ENCODE measurements at places on chromosomes 2 and 18. TPM values are rescaled to one million over a fixed set of nuclear protein-coding genes. Genes with fewer than 3 reads are reported as not detected.
A peak's percentile ranks its signal among the peaks of the same experiment; 100 is the strongest.

DNA sequence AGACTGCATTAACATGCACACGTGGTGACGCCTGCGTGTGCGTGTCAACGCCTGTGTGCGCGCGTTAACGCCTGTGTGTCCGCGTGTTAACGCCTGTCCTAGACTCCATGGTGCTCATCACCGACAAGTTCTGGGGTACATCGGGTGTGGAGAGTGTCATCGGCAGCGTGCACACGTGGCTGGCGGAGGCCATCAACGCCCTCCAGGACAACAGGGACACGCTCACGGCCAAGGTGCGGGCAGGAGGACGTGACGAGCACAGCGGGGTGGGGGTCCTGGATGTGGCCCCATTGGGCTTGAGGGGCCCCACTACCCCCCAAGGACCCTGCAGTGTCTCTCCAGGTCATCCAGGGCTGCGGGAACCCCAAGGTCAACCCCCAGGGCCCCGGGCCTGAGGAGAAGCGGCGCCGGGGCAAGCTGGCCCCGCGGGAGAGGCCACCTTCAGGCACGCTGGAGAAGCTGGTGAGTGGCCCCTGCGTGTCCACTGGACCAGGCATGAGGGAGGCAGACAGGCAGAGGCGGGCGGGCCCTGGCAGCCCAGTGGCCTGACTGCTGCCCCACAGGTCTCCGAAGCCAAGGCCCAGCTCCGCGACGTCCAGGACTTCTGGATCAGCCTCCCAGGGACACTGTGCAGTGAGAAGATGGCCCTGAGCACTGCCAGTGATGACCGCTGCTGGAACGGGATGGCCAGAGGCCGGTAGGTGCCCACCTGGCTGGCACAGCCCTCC is 29.2 kb downstream of the GPC1 start:
- no peak overlapping the region for H3K27ac ChIP-seq
- DNase-seq, result peak; percentile 34
- H3K4me1 ChIP-seq, result no peaks in the 10 kb centered on the region
- no peaks in the 10 kb centered on the region for H3K27me3 ChIP-seq
- H3K4me3 ChIP-seq, result no peak overlapping the region
- no peaks in the 10 kb centered on the region for H3K36me3 ChIP-seq

Gene PSMG2
- 98.2 TPM for total RNA-seq

GRCh38 chr2:42342061-42342794 is 18.8 kb downstream of the COX7A2L start:
- H3K36me3 ChIP-seq, result peaks cover 53% of the 10 kb centered on the region
- H3K4me3 ChIP-seq, result no peak overlapping the region
- peak overlapping the region; percentile 52 for H3K27ac ChIP-seq
- DNase-seq, result no peak

DNA sequence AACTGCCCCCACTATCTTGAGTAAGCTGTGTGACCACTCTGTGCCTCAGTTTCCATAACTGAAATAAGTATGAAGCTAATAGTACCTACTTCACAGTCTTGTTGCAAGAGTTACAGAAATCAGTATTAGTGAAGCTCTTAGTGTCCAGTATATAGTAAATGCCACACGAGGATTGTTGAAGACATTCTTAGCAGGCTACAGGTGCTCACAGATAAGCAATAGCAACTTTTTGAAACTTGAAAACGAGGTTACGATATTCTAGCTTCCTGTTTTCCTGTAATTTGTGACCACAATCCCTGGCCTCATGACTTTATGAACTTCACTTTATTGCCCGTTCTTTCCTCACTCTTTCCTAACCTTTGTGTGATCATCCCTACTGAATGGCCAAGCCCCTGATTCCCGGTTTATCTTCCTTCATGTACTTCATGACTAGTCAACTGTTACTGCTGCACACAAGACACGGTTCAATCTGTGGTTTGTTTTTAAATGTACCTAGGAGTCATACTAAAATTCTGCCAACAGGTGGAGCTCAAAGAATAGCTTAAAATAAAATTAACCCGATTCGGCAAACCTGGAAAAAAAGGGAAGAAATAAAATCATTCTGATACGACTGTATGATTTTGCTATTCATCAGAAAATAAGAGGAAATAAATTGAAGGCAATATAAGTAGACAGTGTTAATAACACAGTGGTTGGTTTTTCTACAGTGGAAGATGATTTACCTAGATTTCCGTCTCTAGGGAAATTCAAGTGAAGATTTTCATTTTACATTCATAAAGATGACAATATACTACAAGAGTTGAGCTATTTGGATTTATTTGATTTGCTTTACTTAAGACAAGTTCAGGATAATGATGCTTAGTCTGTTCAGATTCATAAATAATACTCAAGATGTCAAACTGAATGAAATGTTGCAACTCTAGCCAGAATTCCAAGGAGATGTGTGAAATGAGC is 38.1 kb upstream of the STAT1 start:
- H3K4me1 ChIP-seq, result peaks cover 18% of the 10 kb centered on the region
- no peaks in the 10 kb centered on the region for H3K27me3 ChIP-seq
- DNase-seq, result no peak
- no peak overlapping the region for H3K27ac ChIP-seq
- H3K36me3 ChIP-seq, result peaks cover 31% of the 10 kb centered on the region

Gene CIAO1
- 67.0 TPM for total RNA-seq

Gene SERPINB4
- not detected for total RNA-seq

DNA sequence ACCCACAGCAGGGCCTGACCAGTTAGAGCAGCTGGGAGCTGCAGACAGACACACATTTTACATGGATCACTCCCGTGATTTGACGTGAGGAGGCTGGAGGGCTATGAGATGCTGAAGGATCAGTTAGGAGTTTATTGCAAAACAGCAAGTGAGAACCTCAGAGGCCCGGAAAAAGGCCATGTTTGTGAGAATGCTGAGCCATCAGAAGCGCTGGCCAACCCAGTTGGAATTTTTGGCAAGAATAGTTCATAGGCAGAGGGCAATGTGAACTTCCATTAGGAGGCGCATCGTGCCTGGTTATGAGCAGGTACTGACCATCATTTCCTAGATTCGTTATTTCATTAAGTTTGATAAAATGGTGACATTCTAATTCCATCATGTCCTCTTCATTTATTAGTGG is 23.3 kb upstream of the LMAN1 start:
- no peaks in the 10 kb centered on the region for H3K4me1 ChIP-seq
- no peaks in the 10 kb centered on the region for H3K36me3 ChIP-seq
- DNase-seq, result no peak
- peaks cover 21% of the 10 kb centered on the region for H3K27me3 ChIP-seq

DNA sequence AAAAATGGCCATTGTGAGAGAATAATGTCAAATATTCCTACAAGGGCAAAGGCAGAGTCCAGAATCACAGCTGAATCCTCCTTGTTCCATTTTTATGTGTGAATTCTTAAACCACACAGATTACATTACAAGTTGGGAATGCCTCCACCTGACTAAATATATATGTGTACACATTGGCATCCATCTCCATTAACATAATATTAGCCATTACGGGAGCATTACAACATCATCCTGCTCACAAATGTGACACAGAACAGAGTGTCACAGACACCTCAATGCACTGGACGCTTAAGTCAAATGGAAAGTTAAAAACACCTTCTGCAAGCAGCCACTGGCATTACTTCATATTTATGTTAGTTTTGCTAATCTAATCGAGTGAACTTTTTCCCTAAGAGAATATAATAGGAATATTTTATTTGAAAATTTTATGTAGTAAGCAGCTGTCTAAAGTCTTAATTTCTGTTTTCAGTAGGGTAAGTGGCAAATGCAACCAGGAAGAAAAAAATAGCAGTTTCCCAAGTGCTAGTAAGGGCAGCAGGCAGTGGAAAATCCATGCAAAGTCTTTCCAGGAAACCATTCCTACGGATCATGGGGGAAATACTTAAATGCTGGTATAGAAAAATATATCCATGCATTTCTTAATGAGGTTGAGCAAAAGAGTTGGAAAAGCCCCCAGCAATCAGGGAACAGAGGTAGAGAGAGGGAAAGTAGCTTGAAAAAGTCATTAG is 255.6 kb downstream of the OSR1 start:
- no peaks in the 10 kb centered on the region for H3K36me3 ChIP-seq
- DNase-seq, result no peak
- H3K27ac ChIP-seq, result no peak overlapping the region
- H3K27me3 ChIP-seq, result no peaks in the 10 kb centered on the region

DNA sequence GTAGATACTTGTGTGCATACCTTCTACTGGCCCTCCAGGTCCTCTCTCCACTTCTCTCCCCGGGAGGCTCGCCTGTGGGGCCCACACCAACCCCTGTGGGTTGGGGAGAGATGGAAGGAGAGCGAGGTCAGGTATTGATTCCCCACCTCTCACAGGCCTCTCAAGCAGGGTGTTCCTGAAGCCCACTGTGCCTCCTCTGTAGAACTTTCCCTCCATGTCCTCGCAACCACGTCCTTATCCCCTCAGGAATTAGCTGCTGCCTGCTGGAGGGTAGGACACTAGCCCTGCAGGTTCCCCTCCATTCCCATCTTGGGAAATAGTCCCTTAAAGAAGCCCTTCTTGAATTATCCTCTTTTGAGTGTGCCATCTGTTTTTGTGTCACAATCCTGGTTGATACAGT is 38.9 kb upstream of the KLF11 start:
- peaks cover 28% of the 10 kb centered on the region for H3K27me3 ChIP-seq
- H3K4me3 ChIP-seq, result no peak overlapping the region
- H3K4me1 ChIP-seq, result peaks cover 2% of the 10 kb centered on the region
- DNase-seq, result no peak
- no peaks in the 10 kb centered on the region for H3K36me3 ChIP-seq
- H3K27ac ChIP-seq, result no peak overlapping the region

DNA sequence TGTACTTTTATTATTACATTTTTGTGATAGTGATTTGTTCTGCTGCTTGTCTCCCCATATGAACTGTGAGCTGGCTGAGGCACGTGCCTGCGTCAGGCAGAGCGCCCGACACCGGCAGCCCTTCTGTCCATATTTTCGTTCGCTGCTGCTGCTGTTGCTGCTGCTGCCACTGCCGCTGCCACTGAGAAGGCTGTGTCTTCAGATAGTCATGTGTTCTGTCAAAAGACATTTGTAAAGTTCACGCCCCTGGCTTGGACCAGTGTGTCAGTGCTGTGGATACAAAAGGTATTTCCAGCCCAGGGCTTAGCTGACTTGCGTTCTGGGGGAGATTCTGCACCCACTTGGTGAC is 47.0 kb downstream of the TWIST2 start:
- H3K36me3 ChIP-seq, result no peaks in the 10 kb centered on the region
- no peak overlapping the region for H3K4me3 ChIP-seq
- no peak overlapping the region for H3K27ac ChIP-seq
- no peak for DNase-seq
- no peaks in the 10 kb centered on the region for H3K27me3 ChIP-seq

DNA sequence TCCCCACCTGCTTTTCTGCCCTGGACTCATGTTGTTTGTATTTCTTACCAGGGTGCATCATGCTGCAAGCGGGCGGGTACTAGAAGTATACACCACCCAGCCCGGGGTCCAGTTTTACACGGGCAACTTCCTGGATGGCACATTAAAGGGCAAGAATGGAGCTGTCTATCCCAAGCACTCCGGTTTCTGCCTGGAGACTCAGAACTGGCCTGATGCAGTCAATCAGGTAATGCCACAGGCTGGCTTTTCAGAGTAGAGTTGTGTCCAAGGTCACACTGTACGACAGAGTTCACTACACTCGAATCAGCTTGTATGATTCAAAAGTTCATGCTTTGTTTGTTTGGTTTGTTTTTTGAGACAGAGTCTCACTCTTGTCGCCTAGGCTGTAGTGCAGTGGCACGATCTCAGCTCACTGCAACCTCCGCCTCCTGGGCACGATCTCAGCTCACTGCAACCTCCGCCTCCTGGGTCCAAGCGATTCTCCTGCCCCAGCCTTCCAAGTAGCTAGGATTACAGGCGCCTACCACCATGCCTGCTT is 19.4 kb downstream of the SRSF7 start:
- no peak for DNase-seq
- no peaks in the 10 kb centered on the region for H3K4me1 ChIP-seq
- no peak overlapping the region for H3K4me3 ChIP-seq

DNA sequence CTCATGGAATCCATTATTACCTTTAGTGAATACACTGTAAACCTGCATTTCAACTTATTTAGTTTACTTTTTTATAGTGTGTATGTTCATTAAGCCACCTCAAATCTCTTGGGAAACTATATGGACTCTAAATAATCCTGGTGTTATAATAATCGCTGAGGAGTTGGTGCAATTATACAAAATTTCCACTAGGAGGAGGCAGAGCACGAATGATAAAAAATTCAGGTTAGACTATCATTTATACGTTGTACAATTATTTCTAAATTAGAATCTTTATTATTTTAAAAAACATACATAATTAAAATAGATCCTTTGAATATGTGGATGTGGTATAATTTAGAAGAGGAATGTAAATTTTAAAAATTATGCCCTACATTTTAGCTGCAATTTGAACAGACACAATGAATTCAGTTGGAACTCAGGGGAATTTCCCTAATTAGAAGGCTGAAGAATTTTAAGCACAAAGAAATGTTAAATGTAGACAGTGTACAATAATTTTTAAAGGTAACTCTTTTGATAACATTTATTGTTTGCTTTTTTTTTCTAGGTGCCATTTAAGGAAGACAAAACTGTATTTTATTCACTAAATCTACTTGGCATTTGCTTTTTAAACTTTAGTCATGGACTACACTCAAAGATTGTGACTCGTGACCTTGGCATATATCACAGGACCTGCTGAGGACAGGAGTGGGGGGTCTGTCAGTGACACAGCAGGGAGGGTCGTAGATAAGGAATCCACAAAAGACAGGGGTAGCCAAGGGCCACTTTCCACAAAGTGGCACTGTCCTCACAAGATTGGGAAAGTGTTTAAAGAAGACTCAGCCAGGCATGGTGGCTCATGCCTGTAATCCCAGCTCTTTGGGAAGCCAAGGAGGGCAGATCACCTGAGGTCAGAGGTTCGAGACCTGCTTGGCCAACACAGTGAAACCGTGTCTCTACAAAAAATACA is 45.5 kb downstream of the RAB12 start:
- no peaks in the 10 kb centered on the region for H3K4me1 ChIP-seq
- no peak overlapping the region for H3K4me3 ChIP-seq
- no peak for DNase-seq
- peaks cover 30% of the 10 kb centered on the region for H3K27me3 ChIP-seq
- H3K36me3 ChIP-seq, result no peaks in the 10 kb centered on the region
- H3K27ac ChIP-seq, result no peak overlapping the region

Gene ITGB6
- not detected for total RNA-seq

Gene SNTG2
- total RNA-seq, result 0.37 TPM

GRCh38 chr2:240454106-240454901 is 18.8 kb downstream of the GPC1 start:
- H3K4me1 ChIP-seq, result peaks cover 2% of the 10 kb centered on the region
- H3K4me3 ChIP-seq, result no peak overlapping the region
- no peak overlapping the region for H3K27ac ChIP-seq
- no peaks in the 10 kb centered on the region for H3K36me3 ChIP-seq
- peaks cover 46% of the 10 kb centered on the region for H3K27me3 ChIP-seq

Gene SMPD4
- total RNA-seq, result 79.8 TPM

Gene TCF23
- not detected for total RNA-seq

- no peak overlapping the region for H3K27ac ChIP-seq
- no peak for DNase-seq
- peaks cover 44% of the 10 kb centered on the region for H3K27me3 ChIP-seq
- H3K4me3 ChIP-seq, result no peak overlapping the region
- peaks cover 9% of the 10 kb centered on the region for H3K4me1 ChIP-seq
- H3K36me3 ChIP-seq, result no peaks in the 10 kb centered on the region
Measured at GRCh38 chr2:85731606-85732005, 22.2 kb upstream of the ATOH8 start.

All from activated CD8-positive, alpha-beta memory T cell treated with anti-CD3 and anti-CD28 coated beads, Interleukin-2, amount 10 ng/mL, durations not matched to agents 7 days and 5 days (primary cell).